Stimulated activated CD8-positive, alpha-beta memory T cell treated with anti-CD3 and anti-CD28 coated beads, Interleukin-4, amount 100 ng/mL, for 1 hour (primary cell): ENCODE measurements at places on chromosomes 16 and 17.
A peak's percentile ranks its signal among the peaks of the same experiment; 100 is the strongest.

DNA sequence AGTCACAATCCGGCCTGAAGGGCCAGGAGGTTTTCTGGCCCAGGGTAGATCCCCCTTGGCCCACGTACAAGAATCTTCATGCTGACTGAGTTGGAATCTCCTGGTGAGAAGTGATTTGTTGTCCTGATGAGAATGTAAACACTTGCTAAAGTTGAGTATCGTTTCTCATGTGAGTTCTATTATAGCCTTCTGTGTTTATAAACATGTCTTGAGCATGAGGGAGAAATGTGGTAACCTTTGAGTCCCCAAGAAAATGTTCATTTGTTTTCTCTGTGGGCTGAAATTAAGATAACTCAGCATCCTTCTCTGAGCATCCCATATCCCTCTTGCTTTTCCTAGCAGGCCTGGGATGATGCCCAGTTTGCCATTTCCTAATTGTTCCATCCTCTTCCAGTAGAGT lies 204.8 kb downstream of the FTO start:
- DNase-seq = no peak

DNA sequence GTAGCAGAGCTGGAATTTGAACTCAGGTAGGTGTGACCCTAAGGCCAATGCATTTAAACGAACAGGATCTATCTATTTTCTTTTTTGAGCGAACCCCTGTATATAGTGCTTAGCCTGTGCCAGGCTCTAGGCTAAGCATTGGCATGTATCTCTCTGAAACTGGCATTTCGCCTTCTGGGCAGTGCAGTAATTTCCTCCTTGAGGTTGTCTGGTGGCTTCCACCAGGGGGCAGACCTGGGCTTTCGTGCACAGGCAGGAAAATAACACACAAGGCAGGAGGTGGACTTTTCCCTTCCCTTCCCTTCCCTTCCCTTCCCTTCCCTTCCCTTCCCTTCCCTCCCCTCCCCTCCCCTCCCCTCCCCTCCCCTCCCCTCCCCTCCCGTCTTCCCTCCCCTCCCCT lies 34.4 kb upstream of the PRKCB start:
- DNase-seq = peak; percentile 61

GRCh38 chr17:17391668-17392370 lies 85.0 kb upstream of the MED9 start:
- peak; percentile 27 for DNase-seq

DNA sequence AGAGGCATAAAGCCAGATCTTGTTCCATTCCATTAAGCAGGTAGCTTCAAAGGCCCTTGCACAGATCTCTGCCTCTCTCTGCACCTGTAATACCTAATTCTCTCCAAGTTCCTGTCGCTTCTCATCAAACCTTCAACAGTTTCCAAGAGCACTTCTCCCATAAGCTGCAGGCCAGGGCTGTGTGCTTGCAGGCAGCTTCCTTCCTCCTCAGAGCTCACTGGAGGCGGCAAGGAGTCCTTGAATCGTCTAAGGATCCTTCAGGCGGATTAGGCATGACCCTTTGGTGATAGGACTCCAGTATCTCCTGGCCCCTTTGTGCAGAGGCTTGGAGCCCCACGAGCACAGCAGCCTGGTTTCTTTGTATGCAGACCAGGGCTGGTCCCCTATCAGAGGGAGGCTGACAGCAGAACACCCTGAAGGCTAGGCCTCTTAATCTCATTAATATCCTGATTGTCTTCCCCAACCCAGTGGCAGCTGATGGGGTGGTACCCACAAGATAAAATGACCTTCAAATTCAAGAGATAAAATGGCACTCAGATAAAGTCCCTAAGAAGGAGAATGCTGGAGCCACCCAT lies 19.8 kb downstream of the HNF1B start:
- no peak for DNase-seq

- DNase-seq = no peak
Measured at GRCh38 chr16:84455031-84455430, 49.4 kb downstream of the MEAK7 start.

DNA sequence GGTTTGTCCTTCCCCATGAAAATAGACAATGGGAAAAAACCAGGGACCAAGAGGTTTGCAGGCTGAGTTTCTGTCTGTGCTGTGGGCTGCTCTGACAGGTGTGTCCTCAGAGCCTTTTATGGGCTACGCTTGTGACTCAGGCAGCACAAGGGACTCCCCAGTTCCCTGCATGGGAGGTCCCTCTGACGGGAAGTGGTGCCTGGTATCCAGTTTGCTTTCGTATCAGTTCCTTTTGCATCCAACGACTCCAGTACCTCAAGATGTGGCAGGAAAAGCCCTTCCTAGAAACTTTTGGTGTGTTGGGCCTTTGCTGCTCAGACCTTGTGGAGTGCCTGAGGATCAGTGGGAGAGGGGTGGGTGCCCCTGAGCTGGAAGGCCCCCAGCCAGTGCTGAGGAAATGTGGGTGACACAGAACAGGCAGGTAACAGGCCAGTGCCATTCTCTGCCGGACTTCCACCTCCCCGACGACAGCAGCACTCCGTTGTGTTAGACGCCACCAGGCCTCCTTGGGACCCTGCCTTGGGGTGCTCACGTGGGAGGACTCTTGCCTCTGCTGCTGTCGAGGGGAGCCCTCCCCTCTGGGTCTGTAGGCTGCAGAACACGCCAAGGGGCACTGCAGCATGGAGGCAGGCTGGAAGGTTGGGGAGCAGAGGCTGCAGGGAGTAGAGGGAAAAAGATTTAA lies 38.4 kb upstream of the IRF8 start:
- no peak for DNase-seq

GRCh38 chr17:305090-305976 lies 47.3 kb downstream of the RPH3AL start:
- no peak for DNase-seq

DNA sequence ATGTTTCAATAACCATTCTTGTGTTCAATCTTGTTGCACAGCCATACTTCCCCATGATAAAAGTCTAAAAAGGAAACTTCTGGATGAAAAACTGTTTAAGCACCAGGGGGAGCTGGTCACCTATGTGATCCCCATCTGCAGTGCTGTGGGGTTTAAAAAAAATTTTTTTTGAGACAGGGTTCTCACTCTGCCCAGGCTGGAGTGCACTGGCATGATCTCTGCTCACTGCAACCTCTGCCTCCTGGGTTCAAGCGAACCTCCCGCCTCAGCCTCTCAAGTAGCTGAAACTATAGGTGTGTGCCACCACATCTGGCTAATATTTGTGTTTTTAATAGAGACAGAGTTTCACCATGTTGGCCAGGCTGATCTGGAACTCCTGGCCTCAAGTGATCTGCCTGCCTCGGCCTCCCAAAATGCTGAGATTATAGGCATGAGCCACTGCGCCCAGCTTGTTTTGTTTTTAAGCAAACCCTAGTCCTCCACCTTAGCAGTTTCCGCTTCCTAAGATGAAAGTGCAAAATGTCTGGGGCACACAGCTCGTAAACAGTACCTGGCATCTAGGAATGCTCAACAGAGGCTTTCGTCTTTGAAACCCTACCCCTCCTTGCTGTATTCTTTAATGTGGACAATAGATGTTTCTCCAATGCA lies 25.4 kb downstream of the DNAJA2 start:
- DNase-seq = no peak

DNA sequence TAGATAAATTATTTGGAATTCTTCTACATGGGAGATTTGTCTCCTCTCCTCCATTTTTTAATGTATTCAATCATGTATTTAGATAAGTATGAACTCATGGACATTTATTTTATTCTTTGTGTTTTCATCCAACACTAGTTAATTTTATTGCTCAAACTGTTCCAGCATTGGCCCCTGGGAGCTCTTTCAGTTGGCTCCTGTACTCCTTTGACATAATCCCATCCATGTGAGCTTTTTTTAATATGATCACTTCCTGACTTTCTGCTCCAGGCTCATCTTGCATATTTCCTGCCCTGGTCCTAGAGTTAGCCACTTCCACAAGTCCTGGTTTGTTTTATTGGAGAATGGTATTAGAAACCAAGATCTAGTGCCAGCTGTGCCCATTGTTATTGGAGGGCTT lies 419.0 kb upstream of the CDH11 start:
- no peak for DNase-seq

DNA sequence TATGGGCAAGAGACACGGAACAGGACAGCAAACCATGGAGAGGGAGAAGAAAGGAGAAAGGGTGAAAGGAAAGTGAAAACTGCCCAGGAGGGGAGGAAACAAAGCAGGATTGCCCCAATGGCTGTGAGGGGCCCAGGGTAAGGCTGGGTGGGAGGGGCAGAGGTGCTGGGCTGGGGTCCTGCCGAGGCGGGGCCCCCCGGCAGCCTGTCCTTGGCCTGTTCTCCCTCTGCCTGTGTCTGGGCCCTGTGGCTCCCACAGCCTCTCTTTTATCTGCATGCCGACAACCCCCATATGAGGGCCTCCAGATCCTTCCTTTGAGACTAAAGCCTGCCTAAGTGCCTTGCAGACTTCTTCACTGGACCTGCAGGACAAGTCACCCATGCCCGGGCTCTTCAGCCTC lies 15.5 kb downstream of the ZNHIT3 start:
- DNase-seq = no peak

DNA sequence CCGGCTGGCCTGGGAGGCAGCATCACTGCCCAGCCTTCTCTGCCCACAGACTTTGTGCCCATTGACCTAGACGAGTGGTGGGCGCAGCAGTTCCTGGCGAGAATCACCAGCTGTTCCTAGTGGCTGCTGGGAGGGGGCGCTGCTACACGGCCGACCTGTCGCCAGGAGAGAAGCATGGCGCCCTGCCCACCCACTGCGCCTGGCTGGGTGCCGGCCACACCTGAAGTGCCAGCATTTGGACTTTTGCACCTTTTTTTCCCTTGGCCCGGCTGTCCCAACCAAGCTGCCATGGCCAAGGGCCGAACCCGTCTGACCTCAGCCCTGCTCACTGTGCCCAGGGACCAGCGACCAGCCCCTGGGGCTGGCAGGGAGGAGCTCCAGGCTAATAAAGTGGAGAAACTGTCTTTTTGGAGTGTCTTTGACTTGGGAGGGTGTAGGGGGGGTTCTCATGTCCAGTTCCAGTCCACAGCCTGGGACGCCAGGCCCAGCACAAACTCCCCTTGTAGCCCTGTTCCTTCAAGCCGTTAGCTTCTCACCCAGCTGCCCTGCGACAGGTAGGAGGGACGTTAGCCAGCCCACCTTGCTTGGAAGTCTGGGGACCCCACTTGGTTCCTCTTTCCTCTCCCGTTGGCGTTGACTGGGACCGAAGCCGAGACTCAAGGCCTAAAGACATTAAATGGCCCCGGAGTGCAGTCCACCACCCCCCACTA lies 939 bp upstream of the WDR90 start:
- DNase-seq = no peak
